ENCODE measurements at places on chromosomes 2 and 18. TPM values are rescaled to one million over a fixed set of nuclear protein-coding genes. Genes with fewer than 3 reads are reported as not detected.

The KCNJ3 gene
- total RNA-seq, result not detected

The TTN gene
- total RNA-seq, result 0.50 TPM

The LRRTM1 gene
- total RNA-seq, result not detected

The IL1B gene
- 0.15 TPM for total RNA-seq

The PJVK gene
- 2.5 TPM for total RNA-seq

The FBXO15 gene
- total RNA-seq, result 1.2 TPM

The EPB41L5 gene
- 14.3 TPM for total RNA-seq

The MTCL1 gene
- total RNA-seq, result 80.1 TPM

The AQP12B gene
- not detected for total RNA-seq

The PLCD4 gene
- 11.8 TPM for total RNA-seq
